Heart left ventricle (tissue), 16 donors: ENCODE measurements at places on chromosomes 12 and 14.

GRCh38 chr12:41045509-41045908, 142.6 kb upstream of the PDZRN4 start:
- DNase-seq, result no peak

DNA sequence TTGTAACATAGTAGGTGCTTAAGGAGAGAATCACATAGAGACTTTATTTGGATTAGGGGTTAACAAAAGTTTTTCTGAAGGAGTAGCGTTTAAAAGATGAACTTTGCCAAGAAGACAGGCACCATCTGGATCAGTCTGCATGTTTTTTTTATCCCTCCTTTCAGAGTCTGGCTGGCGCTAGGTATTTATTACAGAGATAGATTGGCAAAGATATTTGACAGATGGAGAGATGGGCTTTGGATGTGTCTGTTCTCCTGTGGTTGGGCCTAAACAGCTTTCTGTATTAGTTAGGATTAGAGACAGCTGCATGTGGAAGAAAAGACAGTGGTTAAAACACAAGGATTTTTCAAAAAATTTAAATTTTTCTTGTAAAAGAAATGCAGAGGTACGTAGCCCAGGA, 133.9 kb downstream of the C12orf75 start:
- no peak for DNase-seq

GRCh38 chr14:102939820-102940561, 17.5 kb downstream of the AMN start:
- DNase-seq, result no peak

DNA sequence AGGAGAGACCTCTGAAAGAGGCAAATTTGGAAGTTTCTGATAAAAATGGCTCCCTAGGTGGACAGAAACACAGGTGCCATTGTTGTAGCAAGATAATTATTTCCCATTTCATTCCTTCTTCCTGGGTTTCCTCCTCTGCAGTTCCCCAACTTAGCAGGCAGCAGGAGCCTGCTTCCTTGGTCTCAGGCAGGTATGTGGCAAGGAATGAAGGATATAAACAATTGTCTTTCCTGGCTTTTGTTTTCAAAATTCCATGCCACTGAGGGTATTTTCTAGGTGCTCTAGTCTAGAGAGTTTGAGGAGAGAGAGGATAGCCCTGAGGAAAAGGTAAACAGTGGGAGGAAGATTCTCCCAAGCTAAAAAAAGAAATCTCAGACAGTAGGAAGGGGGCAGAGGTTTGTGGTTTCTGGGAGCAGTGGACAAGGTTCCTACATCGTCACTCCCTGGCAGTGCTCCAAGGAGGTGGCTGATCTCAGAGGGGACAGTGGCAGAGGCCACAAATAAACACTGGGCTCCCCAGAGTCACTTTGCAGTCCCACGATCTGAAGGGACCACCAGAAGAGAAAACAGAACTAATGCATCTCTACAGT, 82.6 kb upstream of the IGF1 start:
- DNase-seq, result no peak

DNA sequence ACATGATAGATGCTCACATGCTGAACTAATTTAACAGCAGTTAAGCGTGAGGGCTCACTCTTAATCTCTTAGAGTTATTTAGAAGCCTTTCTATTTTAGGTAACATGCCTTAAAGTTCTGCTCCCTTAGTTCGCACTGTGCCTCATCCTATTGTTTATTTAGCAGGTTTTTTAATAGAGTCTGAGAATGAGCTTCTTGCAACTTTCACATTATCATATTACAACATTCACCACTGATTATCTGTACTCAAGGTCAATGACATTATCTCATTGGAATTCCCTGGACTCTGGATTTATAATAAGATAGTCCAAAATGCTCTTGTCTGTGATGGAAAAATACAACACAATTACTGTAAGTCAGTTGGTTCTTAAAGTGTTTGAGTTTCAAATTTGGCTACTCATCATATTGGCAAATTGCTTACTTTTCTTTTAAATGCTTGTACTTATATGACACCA, 183.6 kb upstream of the SLC38A2 start:
- no peak for DNase-seq

- DNase-seq, result peak; percentile 14
Measured at GRCh38 chr14:100339766-100340422, 16.8 kb downstream of the SLC25A47 start.

- no peak for DNase-seq
Measured at GRCh38 chr12:14327711-14328110, 37.8 kb upstream of the ATF7IP start.
